ENCODE measurements at places on chromosomes 6 and 20. TPM values are rescaled to one million over a fixed set of nuclear protein-coding genes. Genes with fewer than 3 reads are reported as not detected.

The ANKEF1 gene
- total RNA-seq, result 11.1 TPM

- no peak for DNase-seq
- H3K4me3 ChIP-seq, result no peak overlapping the region
- H3K27me3 ChIP-seq, result no peaks in the 10 kb centered on the region
- no peaks in the 10 kb centered on the region for H3K4me1 ChIP-seq
- H3K27ac ChIP-seq, result no peak overlapping the region
These were observed 109.0 kb upstream of the COL21A1 start for GRCh38 chr6:56356426-56356825.

GRCh38 chr20:60107621-60108390, 149.6 kb downstream of the CDH26 start:
- no peak overlapping the region for H3K4me3 ChIP-seq
- peaks cover 75% of the 10 kb centered on the region for H3K27me3 ChIP-seq
- H3K36me3 ChIP-seq, result no peaks in the 10 kb centered on the region
- no peaks in the 10 kb centered on the region for H3K4me1 ChIP-seq
- no peak overlapping the region for H3K27ac ChIP-seq

DNA sequence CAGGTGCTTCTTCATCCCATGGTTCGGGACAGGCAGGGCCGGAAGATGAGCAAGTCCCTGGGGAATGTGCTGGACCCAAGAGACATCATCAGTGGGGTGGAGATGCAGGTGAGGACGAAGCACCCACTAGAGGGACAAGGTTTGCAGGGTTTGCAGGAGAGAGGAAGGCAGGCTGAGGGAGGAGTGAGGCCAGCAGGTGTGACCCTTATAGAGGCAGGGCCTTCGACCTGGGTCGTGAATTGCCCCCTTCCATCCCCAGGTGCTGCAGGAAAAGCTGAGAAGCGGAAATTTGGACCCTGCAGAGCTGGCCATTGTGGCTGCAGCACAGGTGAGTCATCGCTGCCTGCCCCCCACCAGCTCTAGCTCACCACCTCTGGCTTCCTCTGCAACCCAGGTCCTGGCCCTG, 8.4 kb downstream of the VARS2 start:
- peaks cover 28% of the 10 kb centered on the region for H3K4me1 ChIP-seq
- DNase-seq, result no peak
- H3K36me3 ChIP-seq, result 0 out of 2 replicates have a peak, but pooled peaks cover 6% of the 10 kb centered on the region

DNA sequence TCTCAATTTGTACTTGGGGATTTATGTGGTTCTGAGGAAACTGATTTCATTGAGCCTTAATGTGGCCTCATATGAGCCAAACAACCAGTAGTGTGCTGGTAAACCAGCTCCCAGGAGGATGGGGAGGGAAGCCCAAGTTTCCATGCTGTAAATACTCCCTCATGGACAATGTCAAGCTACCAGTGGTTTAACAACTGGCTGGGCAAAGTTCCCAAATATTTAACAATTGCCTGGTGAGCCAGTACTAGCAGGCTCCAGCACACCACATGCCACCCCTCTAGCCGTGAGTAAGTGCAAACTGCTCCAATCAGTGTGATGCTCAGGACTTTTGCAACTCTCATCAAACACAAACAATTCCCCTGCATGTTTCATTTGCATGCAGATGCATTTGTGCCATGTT, 19.2 kb upstream of the CDKN1A start:
- H3K4me1 ChIP-seq, result peaks cover 14% of the 10 kb centered on the region
- no peak overlapping the region for H3K4me3 ChIP-seq
- no peaks in the 10 kb centered on the region for H3K27me3 ChIP-seq
- H3K36me3 ChIP-seq, result no peaks in the 10 kb centered on the region

GRCh38 chr6:72246926-72247325, 360.6 kb downstream of the RIMS1 start:
- no peak overlapping the region for H3K27ac ChIP-seq
- no peaks in the 10 kb centered on the region for H3K36me3 ChIP-seq
- no peaks in the 10 kb centered on the region for H3K4me1 ChIP-seq
- no peaks in the 10 kb centered on the region for H3K27me3 ChIP-seq
- H3K4me3 ChIP-seq, result no peak overlapping the region
- no peak for DNase-seq

DNA sequence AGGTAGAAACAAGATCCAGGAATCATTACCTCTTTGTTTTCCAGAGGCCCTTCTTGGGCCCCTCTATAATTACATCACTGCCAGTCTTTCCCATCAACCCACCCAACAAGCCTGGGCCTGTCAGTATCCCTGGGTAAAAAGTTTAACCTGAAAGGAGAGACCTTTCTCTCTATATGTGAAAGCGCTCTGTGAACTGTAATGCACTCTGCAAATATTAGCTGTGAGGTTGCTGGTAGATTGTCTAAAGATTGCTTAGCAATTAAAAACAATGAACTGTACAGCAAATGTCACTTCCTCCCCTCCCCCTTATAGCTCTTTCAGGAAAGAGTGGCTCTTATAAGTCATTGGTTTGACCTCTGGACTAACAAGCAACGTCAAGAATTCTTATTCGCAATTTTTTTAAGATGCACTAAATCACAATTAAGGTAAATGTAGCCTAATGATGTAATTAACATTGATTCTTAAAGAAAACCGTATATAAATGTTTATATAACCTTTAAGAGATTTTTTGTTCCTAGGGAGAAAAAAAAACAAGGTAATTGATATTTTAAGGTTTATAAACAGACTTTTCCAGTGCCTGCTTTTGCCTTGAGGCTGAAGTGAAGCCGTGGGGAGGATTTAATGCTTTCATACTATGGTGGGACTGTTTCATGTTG, 18.4 kb downstream of the ECT2L start:
- no peak for DNase-seq
- H3K36me3 ChIP-seq, result no peaks in the 10 kb centered on the region
- no peak overlapping the region for H3K4me3 ChIP-seq
- no peak overlapping the region for H3K27ac ChIP-seq

- DNase-seq, result no peak
- H3K27ac ChIP-seq, result no peak overlapping the region
- no peaks in the 10 kb centered on the region for H3K36me3 ChIP-seq
- H3K4me3 ChIP-seq, result no peak overlapping the region
These were observed 38.1 kb upstream of the UST start for GRCh38 chr6:148708707-148709106.

- no peaks in the 10 kb centered on the region for H3K36me3 ChIP-seq
- H3K27me3 ChIP-seq, result peaks cover 29% of the 10 kb centered on the region
- no peaks in the 10 kb centered on the region for H3K4me1 ChIP-seq
- H3K27ac ChIP-seq, result no peak overlapping the region
- H3K4me3 ChIP-seq, result no peak overlapping the region
These were observed 86.6 kb upstream of the PAX1 start for GRCh38 chr20:21618759-21619416.

Measured in PC-9 (cell line).